ENCODE measurements at places on chromosomes 6 and 20.

DNA sequence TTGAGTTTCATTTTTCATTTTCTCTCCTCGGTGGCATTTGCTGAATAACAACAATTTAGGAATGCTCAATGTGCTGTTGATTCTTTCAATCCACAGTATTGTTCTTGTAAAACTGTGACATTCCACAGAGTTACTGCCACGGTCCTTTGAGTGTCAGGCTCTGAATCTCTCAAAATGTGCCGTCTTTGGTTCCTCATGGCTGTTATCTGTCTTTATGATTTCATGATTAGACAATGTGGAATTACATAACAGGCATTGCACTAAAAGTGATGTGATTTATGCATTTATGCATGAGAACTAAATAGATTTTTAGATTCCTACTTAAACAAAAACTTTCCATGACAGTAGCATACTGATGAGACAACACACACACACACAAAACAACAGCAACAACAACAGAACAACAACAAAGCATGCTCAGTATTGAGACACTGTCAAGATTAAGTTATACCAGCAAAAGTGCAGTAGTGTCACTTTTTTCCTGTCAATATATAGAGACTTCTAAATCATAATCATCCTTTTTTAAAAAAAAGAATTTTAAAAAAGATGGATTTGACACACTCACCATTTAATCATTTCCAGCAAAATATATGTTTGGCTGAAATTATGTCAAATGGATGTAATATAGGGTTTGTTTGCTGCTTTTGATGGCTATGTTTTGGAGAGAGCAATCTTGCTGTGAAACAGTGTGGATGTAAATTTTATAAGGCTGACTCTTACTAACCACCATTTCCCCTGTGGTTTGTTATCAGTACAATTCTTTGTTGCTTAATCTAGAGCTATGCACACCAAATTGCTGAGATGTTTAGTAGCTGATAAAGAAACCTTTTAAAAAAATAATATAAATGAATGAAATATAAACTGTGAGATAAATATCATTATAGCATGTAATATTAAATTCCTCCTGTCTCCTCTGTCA lies 88.1 kb downstream of the SNAP25 start:
- DNase-seq: no peak

- DNase-seq: no peak
These were observed 55.8 kb upstream of the SMIM28 start for GRCh38 chr6:138321934-138322333.

DNA sequence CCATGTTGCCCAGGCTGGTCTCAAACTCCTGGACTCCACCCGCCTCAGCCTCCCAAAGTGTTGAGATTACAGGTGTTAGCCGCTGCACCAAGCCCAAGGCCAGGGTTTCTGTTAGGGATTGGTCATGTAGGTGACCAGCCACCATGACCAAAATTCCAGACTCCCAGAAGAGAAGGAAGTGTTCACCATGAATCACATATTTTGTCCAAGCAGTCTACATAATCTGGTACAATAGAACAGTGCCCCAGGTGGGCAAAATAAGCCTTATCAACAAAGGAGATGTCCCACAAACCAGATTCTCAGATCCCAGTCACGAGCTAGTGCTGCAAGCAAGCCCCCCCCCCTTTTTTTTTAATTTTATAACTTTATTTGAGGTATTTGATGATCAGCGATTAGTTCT lies 20.0 kb downstream of the ZNF341 start:
- no peak for DNase-seq

GRCh38 chr6:20092071-20092566 lies 120.2 kb downstream of the MBOAT1 start:
- DNase-seq: no peak

DNA sequence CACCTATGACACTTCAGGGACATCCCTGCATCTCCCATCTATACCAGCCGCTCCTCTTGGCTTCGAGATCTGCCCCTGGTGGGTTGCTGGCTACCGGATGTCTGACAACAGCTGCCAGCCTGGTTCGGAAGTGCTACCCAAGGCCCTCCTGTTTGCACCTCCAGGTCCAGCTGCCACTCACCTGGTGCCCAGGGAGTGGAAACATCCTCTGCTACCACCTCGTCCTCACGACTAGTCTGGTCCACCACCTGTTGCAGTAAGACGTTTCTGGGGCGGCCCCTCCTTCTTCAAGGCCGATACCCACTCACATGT lies 8.3 kb upstream of the PCMTD2 start:
- no peak for DNase-seq

GRCh38 chr20:19824861-19825260 lies 66.8 kb downstream of the RIN2 start:
- no peak for DNase-seq

DNA sequence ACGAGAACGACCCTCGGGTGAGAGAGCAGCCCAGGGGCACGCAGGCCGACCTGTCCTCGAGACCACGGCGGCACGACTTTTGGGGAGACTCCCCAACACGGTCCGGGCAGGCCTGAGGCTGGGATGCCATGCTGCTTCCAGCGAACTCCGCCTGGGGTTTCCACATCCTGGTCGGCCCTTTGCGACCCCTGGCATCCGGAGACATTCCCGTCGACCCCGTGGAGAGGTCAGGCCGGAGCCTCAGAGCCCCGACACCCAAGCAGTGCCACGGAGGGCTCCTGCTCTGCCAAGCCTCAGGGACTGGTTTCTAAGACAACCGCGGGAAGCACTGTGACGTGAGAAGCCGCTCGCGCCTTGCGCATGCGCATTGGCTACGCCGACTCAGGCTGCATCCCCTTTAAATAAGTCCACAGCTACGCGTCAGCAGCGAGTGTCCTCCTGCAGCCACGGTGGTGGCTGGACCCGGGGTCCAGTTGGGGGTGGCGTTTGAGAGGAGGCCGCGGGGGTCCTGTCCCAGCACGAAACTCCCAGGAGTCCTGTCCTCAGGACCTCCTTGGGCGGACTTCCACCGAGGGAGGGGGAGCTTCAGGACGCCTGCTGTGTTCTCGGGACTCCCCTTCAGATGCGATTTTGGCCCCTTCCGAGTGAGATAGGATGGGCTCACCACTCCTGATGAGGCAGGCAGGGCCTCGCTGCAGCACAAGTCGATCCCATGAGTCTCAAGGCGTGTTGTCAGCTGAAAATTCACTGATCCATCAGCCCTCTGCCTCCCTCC lies 1089.3 kb upstream of the DEFB115 start:
- no peak for DNase-seq

GRCh38 chr6:144559865-144560593 lies 274.9 kb downstream of the UTRN start:
- no peak for DNase-seq

- no peak for DNase-seq
These were observed 32.2 kb downstream of the SMOC2 start for GRCh38 chr6:168473197-168473596.

- no peak for DNase-seq
These were observed 576.2 kb downstream of the DHX35 start for GRCh38 chr20:39538317-39538716.

DNA sequence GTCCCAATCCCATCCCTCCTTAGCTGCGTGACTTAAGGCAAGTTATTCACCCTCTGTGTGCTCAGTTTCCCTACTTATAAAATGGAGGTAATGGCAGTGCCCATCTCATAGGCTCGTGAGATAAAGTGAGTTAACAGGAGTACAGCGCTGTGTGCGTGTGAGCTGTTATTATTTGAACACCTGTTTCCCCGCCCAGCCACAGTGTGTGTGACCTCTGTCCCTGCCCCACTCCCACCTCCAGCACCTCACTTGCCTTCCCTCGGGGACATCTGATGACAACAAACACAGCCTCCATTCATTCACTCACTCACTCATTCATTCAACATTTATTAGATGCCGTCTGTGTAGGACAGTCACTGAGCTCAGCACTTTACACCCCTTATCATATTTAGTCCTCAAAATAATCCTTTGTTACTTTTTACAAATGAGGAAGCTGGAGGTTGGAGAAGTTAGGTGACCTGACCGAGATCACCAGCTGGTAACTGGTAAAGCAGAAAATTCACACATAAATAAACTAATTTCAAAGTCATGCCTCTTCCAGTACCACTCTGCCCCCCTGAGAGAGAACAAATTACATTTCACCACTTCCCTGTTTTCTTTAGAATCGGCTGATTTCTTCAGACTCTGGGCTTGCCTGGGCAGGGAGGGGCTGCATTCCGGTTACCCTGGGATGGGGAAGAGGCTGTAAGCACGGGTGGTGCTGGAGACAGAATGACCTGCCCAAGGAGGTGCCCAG lies 58.6 kb downstream of the CPNE5 start:
- no peak for DNase-seq

DNA sequence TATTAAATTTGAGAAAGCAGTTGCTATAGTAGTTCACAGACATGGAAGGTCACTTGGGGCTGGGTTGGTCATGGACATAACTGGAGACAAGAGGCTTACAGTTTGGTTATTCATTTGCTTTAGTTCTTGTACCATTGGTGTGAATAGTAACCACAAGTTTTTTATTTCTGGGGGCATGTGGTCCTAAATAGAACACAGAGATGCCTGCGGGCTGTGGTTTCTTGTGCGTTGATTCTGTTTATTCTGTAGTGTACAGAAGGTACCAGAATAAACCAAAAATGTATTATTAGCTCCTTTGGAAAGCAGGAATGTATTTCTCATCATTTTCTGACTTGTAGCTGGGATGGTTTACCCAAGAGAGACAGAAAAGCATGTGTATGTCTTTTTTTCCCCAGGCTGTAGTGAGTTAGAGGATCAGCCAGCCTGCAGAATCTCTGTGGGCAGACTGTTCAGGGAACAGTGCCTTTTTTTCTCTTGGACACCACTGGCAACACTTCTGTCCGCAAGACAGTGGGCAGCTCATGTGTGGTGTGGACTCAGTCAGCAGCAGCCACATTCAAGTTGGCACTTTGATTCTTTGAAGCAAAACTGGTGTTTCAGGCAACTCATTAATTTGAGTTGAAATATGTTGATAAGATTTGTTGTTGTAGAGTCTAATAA lies 122.1 kb downstream of the LRRC1 start:
- DNase-seq: no peak

GRCh38 chr6:20340068-20340848 lies 61.4 kb upstream of the E2F3 start:
- no peak for DNase-seq

DNA sequence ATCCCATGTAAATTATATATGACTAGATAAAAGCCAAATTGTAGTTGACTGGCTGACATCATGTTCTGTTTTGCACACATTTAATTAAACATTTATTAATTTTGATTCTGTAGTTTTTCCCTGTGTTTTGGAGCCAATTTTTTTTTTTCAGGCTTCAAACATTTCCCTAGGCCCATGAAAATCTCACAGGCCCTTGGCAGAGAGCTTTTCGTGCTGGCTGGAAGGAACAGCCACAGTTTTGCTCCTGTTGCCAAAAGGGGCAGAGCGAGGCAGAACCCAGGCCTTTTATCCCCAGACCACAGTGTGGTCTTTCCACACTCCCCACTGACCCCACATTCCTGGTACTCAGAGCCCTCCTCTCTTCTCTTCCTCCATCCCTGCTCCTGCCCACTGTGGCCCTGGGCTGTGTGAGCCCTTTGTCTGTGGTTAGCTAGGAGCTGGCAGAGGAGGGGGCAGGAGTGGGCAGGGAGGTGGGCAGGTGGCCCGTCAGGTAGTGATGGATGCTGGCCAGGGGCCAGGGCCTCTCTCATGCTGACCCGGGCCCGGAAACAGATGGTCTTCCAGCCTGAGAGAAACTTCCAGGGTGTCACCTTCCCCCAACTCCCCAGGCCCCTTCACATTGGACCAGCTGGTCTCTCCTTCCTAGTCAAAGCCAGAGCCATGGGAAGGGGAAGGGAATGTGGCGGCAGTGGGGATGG lies 19.4 kb upstream of the CCM2L start:
- DNase-seq: no peak

- DNase-seq: no peak
These were observed 32.0 kb downstream of the SIRPA start for GRCh38 chr20:1927217-1927616.

- no peak for DNase-seq
These were observed 822 bp downstream of the AFG1L start for GRCh38 chr6:108295676-108296075.

DNA sequence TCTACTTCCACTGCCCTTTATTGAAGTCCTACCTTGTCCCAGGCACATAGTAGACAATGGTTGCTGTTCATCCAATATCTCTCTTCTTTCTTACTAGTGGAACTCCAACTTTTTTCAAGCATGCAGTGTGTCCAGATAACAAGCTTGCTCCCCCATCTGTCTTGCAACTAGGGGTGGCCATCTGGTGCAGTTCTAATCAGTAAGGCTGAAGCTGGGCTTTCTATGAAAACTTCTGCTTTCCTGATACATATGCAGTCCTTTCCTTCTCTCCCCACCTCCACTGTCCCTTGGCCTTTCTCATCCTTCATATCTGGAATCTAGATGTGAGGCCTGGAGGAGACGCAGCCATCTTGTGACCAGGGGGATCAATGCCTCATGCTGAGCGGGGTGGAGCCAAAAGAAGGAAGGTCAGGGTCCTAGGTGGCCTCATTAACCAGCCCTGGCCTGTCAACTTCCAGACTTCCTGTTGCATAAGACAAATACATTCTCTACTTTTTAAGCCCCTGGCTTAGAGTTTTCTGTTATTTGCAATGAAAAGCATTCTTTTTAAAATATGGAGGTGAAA lies 59.6 kb upstream of the ZFP64 start:
- no peak for DNase-seq

GRCh38 chr20:11847827-11848226 lies 69.9 kb upstream of the BTBD3 start:
- no peak for DNase-seq

- DNase-seq: no peak
These were observed 3.3 kb downstream of the CST11 start for GRCh38 chr20:23449421-23449820.

DNA sequence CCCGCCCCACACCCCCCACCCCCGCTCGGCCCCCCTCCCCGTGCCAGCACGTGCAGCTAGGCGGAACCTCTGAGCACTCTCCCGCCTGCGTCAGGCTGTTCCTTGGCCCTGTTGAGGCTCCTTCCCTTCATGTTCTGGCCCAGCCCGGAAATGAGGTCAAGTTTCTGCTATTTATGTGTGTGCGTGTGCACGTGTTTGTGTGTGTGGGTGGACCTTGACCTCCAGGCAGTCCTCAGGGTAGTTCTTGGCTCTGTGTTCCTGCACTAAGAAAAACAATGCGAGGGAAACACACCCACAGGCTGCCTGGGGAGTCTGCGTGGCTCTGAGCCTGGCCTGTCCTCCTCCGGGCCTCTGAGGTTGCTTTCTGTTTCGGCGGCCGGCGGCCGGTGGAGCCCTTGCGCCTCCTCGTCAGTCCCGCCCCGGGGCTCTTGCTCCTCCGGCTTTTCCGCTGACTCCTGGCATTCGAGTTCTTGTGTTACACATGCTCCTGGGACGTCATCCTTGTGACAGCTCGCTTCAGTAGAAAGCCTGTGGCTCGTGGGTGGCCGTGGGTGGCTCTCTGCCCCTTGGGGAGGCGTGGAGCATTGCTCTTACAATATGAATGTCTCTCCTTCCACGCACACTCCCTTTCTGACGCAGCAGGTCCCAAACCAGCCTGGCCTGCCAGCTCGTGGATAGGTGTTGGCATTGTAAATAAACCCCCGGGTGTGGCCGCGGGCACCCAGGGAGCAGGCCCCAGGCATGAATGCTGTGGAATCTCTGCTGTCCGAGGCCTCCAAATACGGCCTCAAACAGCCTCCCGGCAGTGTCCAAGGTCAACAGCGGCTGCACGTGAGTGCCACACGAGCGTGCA lies 10.0 kb downstream of the SLCO4A1 start:
- DNase-seq: peak; percentile 90
